ENCODE measurements at places on chromosomes 16 and 17.

DNA sequence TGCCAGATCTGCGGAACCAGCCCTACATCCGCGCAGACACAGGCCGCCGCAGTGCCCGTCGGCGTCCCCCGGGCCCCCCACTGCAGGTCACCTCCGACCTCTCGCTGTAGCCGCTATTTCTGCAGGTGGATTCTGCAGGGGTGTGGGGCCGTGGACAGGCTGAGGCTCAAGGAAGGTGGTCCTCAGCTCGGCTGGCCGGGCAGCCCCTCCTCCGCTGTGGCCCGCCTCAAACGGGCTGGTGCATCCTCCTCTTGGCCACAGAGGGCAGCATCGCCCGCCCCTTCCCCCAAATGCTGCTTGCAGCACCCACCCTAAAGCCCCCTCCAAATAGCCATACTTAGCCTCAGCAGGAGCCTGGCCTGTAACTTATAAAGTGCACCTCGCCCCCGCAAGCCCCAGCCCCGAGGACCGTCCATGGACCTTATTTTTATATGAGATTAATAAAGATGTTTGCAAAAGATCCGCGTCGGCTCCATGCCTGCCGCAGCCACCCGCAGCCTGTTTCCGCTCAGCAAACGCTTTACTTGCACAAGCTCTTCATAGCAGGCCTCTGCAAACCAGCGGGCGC, 14.9 kb downstream of the SPATA32 start:
- no peak for DNase-seq

- DNase-seq, result no peak
Measured at GRCh38 chr16:57842601-57843000, 40.3 kb upstream of the KIFC3 start.

DNA sequence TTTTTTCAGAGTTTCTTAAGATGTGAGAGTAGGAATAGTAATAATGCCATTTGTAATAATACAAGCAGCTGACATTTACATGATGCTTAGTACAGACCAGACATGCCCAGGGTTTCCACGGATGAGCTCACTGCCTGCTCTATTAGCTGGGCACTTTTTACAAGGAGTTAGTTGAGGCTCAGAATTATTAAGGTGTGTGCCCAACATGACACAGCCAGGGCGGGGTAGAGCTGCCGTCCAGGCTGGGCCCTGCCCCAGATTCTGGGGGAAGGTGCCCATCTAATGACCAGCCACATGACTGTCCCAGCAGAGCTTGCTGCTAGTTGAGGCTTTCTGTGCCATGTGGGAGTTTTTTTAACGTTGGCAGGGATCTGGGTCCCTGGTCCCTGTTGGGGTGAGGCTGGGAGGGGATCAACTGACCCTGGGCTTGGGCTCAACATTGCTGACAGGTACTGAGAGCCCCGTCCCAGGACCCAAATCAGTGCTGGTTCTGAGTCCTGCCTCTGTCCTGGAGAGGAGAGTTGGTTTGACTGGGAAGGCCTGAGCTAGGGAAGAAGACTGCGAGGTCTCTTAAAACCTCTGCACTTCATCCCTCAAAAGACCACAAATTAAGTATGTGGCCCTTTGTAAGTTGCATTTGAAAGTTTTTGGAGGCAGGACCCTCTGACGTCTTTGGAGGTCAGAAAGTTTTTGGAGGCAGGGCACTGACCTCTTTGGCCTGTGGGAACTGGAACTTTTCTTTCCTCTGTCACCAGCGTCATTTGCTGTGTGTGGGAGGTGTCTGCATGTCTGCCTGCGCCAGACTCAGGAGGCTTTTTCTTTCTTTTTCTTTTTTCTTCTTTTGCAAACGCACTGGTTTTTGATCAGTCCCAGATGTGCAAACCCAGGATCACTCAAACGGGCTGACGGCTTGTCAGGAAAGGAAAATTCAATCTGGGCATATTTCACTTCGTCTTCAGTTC, 2.2 kb downstream of the CRISPLD2 start:
- DNase-seq, result no peak

DNA sequence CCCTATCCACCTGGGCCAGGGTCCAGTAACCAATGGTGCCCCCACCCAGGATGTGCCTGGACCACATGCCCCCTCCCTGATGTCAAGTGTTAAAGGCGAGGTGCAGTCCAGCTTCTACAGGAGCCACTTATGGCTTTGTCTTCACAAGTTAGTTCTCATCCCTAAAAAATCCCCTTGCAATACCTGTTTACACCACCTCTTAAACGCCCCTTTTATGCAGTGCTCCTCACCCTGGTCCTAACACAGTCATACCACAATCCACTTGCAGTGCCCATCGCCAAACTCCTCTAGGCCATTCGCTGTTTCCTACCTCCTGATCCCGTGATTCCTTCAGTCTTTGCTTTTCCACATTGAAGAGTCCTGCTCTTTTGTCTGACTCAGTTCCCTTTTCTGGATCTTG, 7.1 kb downstream of the GLYR1 start:
- no peak for DNase-seq

- no peak for DNase-seq
Measured at GRCh38 chr17:59676716-59677115, 30.5 kb downstream of the PTRH2 start.

GRCh38 chr16:21001262-21001661, 100.7 kb downstream of the LYRM1 start:
- peak; percentile 18 for DNase-seq

GRCh38 chr16:53775821-53776431, 72.0 kb downstream of the FTO start:
- DNase-seq, result no peak

DNA sequence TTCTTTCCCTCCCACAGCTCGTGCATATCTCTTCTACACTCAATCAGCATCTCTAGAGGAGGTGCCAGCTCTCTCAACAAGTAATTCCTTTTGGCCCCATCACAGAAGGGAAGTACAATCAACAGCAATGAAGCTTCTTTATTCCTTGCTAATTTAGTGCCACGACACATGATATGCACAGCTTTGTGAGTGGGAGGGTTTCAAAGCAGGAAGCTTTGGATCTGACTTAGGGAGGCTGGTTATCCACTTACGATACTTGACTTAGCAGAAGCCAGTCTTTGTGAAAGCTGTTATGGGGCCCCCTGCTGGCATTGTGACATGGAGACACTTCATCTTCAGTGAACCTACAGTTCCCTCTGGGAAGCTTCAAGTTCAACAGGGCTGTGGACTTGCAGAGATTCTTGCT, 81.0 kb downstream of the TMEM100 start:
- DNase-seq, result peak; percentile 41

DNA sequence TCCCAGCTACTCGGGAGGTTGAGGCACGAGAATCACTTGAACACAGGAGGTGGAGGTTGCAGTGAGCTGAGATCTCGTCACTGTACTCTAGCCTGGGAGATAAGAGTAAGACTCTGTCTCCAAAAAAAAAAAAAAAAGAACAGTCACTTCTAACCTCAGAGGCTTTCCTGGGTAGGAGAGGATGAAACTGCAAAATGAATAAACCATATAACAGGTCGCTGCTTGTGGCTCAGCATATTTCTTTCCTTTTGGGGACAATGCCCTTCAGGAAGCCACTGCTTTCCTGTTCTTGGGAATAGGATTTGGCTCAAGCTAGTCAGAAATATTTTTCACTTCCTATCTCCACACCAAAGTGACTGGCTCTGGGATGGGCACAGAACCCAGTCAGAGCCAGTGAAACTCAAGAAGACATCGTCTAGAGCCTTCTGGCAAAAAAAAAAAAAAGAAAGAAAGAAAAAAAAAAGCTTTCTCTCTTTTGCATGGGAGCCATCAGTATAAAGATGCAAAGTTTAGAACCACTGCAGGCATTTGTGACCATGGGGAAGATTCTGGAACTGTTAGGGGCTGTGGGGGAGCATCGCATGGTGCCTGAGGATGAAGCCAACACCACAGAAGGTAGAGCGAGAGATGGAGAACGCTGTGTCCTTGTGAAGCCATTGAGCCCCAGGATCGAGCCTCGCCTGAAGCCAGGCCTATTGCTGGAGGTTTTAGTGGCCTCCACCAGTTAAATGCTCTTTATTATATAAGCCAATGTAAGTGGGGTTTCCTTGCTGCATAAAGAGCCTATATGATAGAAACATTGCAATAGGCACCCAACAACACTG, 71.8 kb upstream of the MRTFB start:
- DNase-seq, result no peak

DNA sequence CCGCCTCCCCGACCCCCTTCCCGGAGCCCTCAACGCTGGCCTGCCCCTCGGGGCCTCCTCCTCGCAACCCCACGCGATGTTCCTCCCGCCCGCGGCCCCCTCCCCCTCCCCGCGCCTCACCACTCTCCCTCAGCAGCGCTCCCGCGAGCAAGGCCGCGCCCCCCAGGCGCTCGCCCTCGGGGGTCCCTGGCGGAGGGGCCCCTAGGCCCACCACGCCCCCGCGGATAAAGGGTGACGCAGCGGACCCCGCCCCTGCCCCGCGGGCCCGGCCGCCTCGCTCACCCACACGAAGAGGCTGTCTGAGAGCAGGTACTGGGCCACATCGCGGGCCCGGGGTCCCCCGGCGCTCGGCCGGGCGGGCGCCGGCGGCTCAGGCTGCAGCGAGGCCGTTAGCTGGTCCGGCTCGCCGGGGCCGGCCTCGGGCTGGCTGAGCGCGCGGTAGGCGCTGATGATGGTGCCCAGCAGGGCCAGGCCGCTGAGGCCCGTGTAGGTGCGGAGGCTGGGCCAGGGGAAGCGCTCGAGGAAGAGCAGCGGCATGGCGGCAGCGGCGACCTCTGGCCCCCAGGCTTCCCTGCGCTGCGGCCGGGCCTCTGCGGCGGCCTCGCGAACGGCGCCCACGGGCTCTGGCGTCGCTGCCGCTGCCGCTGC, 430 bp downstream of the AMFR start:
- no peak for DNase-seq

DNA sequence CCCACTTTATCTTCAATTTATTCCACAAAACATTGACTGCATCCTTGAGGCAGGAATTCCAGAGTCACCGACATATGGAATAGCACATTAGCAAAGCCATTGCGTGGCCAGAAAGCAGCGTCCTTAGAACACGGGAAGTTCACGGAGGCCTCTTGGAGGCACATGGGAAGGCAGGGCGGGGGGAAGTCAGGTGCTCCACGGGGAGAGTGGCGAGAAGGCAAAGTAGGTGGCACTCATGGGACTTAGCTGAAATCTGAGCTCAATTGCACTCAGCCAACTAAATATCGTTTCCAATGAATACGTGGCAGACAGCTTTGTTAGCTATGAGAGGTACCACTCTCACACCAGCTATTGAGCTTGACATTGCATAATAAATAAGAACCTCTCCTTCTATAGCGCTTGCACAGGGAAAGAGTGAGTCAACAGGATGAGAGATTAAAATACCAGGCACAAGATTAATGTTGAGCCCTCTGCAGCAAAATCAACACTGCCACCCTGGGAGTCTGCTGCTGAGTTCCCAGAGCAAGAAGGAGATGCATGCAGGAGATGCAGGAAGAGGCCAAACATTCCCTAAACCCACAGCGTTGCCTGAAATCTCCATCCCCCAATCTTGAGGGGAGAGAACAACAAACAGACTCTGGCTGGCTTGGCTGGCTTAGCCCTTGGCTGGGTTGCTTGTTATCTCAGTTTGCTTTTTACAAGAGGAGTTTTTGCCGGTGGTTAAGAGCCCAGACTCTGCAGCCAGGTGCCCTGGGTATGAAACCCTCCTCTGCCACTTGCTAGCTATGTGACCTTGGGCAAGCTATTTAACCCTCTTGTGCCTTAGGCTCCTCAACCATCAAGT, 28.8 kb downstream of the ABCC12 start:
- DNase-seq, result no peak

DNA sequence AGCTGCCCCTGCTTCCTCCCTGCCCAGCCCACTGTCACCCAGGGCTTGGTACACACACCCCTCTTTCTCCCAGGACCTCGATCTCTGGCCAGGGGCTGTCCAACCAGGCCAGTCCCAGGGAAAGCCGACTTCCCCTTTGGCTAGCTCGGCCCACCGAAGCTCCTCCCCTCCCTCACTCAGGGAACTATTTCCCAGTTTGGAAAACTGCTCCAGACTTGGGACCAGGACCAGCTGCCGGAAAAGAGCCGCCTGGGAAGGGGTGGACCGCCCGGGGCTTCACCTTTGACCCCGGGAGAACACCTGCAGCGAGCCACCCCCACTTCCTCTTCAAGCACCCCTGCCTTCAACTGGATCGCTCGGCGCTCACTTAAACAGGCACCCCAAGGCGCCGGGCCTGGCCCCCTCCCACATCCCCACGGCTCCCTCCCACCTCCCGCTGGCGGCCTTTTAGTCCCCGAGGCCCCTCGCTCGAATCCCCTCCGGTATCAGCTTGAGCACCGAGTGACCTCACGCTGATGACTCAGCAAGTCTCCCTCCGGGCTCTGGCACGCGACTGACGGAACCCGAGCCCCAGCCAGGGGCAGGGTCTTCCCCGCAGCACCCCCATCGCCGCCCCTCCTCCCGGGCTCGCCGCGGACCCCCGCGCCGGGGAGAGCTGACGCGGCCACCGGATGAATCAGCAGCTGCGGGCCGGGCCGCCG, 934 bp downstream of the MAFG start:
- DNase-seq, result peak; percentile 78
